Gastroesophageal sphincter (tissue), 4 donors: ENCODE measurements at places on chromosomes 6 and 20.

DNA sequence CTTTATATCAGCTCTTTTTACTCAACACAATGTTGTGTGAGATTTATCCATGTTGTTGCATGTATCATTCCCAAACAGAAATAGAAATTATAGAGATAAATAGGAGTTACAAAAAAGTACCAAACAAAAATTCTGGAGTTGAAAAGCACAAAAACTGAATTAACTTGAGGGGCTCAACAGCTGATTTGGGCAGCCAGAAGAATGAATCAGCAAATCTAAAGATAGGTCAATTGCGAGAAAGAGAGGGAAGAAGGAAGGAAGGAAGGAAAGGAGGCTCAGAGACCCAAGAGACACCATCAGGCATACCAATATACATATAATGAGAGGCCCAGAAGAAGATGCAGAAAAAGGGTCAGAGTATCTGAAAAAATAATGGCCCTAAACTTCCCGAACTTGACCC lies 98.9 kb downstream of the ATG5 start:
- ATAC-seq: no peak
- H3K27ac ChIP-seq: no peak overlapping the region

DNA sequence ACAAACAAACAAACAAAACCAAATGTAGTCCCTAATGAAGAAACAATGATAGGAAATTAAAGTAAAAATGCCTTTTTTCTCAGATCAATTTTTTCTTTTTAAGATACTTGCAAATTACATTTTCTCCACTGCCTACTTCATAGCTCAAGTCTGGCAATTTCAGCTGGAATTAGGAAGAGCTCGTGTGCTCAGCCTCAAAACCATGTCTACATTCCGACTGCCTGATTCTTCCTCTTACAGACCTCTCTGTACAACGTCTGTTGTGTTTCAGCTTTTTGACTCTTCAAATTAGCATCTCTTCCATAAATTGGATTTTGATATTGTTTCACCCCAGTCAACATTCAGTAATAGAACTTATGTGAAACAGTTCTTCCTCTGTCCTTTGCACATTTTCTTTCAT lies 9.3 kb upstream of the EDN1 start:
- H3K27me3 ChIP-seq: no peaks in the 10 kb centered on the region
- H3K4me3 ChIP-seq: no peak overlapping the region
- no peak for ATAC-seq
- no peaks in the 10 kb centered on the region for H3K36me3 ChIP-seq
- no peak overlapping the region for H3K27ac ChIP-seq
- peaks cover 3% of the 10 kb centered on the region for H3K4me1 ChIP-seq

GRCh38 chr6:15739867-15740266 lies 77.0 kb upstream of the DTNBP1 start:
- no peak for ATAC-seq
- no peak overlapping the region for H3K27ac ChIP-seq
- no peaks in the 10 kb centered on the region for H3K27me3 ChIP-seq
- no peak overlapping the region for H3K4me3 ChIP-seq

GRCh38 chr6:89610149-89610642 lies 28.4 kb downstream of the LYRM2 start:
- no peak overlapping the region for H3K4me3 ChIP-seq
- H3K4me1 ChIP-seq: no peaks in the 10 kb centered on the region
- no peaks in the 10 kb centered on the region for H3K36me3 ChIP-seq
- H3K27ac ChIP-seq: no peak overlapping the region
- no peaks in the 10 kb centered on the region for H3K27me3 ChIP-seq
- peak; percentile 65 for ATAC-seq

DNA sequence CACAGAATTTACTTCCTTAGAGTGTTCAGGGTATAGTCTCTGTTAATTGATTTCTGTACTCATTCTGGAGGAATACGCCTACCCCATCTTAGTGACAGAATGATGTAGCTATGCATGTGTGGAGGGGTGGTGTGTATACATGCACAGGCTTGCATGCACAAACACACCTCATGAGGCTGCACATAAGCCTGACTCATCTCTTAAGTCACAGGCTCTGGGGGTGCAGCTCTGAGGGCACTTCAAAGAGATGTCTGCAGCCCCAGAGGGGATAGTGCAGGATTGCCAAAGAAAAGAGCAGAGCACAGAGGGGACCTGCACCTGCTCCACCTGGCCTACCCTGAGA lies 24.6 kb downstream of the TBX18 start:
- no peaks in the 10 kb centered on the region for H3K27me3 ChIP-seq
- H3K27ac ChIP-seq: no peak overlapping the region
- H3K4me3 ChIP-seq: no peak overlapping the region

DNA sequence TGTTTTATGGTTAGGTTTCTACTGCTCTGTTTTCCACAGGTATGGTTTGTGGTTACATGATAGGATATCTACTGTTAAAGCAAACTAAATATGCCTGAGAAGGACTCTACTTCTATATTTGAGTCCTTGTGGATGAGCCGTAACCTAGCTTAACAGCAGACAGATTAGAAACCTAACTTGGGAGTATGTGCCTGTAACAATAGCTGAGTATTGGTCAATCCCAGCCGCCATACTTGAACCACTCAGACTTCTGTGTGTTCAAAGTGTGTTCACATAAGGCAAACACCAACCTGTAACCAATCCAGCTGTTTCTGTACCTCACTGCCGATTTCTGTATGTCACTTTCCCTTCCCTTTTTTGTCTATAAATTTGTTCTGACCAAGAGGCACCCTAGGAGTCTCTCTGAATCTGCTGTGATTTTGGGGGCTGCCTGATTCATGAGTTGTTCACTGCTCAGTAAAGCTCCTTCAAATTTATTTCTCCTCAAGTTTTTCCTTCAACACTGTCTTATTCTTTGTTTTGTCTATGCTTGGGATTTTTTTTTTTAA lies 37.1 kb downstream of the PHF3 start:
- no peak for ATAC-seq
- no peak overlapping the region for H3K27ac ChIP-seq
- H3K27me3 ChIP-seq: no peaks in the 10 kb centered on the region
- H3K4me3 ChIP-seq: no peak overlapping the region

DNA sequence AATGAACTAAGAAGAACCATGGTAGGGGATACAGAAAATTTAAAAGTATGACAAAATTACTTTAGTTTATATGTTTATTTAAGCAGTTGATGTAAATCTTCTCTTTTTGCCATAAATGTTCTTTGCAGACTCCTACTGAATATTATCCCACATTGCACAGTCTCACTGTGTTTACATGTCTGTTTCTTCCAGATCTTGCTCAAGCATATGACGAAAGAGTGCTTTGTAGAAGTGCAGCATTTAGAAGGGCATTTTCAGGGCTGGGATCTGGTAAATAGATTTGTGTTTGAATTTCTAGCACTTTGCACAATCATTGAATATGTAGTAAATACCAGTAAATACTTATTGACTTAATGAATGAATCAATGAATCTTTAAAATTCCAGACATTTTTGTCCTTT lies 152.0 kb upstream of the EPHA7 start:
- H3K27ac ChIP-seq: no peak overlapping the region
- no peaks in the 10 kb centered on the region for H3K27me3 ChIP-seq
- peaks cover 9% of the 10 kb centered on the region for H3K4me1 ChIP-seq
- no peak overlapping the region for H3K4me3 ChIP-seq
- no peak for ATAC-seq
- H3K36me3 ChIP-seq: no peaks in the 10 kb centered on the region

DNA sequence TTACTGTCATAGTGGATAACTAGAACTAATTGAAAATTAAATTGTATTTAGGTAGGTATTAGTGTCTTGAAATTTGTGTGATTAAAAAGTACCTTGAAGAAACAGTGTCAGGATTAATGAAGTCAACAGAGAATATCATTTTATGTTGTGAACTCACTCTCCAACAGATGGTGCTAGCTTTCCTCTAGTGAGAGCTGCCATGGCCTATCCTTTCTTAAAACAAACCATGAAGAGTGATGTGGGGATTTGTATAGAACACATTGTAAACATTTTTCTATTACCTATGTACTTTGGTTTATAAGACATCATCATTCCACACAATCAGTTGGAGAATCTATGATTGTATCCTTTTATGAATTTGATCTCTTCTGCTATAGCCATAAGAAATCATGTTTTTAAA lies 4.8 kb upstream of the SRSF12 start:
- no peak overlapping the region for H3K27ac ChIP-seq
- peak; percentile 30 for ATAC-seq
- no peaks in the 10 kb centered on the region for H3K36me3 ChIP-seq
- no peaks in the 10 kb centered on the region for H3K27me3 ChIP-seq
- H3K4me1 ChIP-seq: peaks cover 10% of the 10 kb centered on the region

DNA sequence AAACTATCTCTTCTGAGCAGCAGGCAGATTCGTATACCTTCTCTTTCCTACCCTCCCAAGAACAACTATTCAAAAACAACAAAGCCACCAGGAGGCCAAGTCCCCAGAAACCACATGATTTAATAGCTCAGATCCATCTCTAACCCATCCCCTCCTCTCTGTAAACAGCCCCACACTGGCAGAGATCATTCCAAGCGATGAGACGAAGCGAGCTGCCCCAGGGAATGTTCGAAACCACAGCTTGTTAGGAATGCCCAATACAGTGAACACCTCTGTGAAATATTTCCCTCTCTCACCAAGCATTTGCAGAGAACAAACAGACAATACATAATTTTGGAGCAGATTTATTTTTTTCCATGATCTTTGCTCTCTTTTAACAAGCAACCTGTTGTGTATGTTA lies 231.8 kb downstream of the SOD2 start:
- no peaks in the 10 kb centered on the region for H3K4me1 ChIP-seq
- no peaks in the 10 kb centered on the region for H3K36me3 ChIP-seq
- H3K27ac ChIP-seq: no peak overlapping the region
- H3K27me3 ChIP-seq: no peaks in the 10 kb centered on the region

DNA sequence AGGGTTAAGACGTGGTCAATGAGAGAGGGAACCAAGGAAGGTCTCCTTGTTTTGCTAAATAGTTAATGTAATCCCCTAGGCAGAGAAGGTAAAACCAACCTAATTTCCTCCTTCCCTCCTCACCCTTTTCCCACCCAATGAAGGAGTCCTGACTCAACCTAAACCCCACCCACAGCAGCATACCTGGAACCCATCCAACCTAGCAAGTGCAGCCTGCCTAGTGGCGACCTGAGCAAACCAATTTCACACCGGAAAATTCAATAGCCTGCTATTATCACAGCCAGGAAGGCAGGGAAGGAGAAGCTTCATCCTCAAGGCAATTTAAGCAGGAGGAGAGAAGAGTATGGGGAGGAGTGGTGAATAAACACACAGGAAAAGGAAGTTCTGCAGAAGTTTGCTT lies 46.9 kb downstream of the OSTM1 start:
- no peak overlapping the region for H3K4me3 ChIP-seq
- no peaks in the 10 kb centered on the region for H3K4me1 ChIP-seq
- no peaks in the 10 kb centered on the region for H3K27me3 ChIP-seq
- H3K36me3 ChIP-seq: no peaks in the 10 kb centered on the region

DNA sequence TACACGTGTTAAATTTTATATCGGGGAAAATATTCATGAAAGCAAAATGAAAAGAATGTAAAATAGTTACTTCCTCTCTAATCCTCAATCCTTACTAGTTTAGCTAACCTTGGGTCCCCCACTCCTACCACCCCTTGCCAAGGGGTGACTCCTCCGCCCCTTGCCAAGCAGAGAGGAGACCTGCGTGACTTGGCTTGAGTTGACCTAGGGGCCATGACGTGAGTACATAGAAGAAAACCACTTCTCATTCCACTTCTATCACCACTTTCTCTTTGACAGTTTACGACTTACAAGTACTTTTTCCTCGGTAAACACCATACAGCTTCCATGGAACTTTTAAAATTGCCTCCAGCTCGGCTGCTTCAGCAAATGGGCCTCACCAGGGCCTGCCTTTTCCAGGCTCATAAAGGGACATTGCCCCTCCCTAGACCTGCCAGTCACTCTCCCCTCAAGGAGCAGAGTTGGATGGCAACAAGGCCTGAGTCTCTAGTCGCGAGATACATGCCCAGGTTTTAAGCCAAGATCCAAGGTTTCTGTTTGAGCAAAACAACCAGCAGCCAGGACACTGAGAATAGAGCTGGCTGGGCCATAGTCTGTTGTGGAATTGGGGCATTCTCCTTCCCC lies 29.9 kb downstream of the SDCBP2 start:
- peaks cover 66% of the 10 kb centered on the region for H3K36me3 ChIP-seq
- H3K27ac ChIP-seq: no peak overlapping the region
- no peak for ATAC-seq
- no peaks in the 10 kb centered on the region for H3K4me1 ChIP-seq
- no peak overlapping the region for H3K4me3 ChIP-seq

- peak overlapping the region; percentile 36 for H3K4me3 ChIP-seq
- no peaks in the 10 kb centered on the region for H3K4me1 ChIP-seq
- H3K36me3 ChIP-seq: no peaks in the 10 kb centered on the region
Measured at GRCh38 chr20:46057856-46058598, 29.0 kb downstream of the SLC12A5 start.

DNA sequence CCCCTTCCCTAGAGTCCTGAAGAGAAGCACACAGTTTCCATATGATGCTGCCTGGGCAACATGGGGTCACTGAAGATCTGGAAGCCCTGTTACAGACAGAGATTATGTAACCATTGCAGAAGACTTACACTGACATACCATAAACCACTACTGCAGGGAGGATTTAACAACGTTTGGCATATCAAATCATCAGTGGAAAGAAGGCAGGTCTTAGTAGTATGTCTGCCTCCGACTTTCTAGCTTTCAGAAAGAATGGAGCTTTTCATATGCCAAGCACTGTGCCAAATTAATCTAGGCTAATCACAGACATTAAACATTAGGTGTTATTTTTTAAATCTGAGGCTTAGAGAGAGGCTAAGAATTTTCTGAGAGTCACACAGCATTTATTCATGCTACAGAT lies 144.3 kb downstream of the ADGRB3 start:
- H3K4me3 ChIP-seq: no peak overlapping the region
- no peak overlapping the region for H3K27ac ChIP-seq
- H3K4me1 ChIP-seq: no peaks in the 10 kb centered on the region
- no peak for ATAC-seq

- H3K4me3 ChIP-seq: no peak overlapping the region
- ATAC-seq: peak; percentile 94
- no peaks in the 10 kb centered on the region for H3K36me3 ChIP-seq
- H3K4me1 ChIP-seq: peaks cover 23% of the 10 kb centered on the region
Measured at GRCh38 chr20:47493175-47493962, 8.3 kb upstream of the NCOA3 start.

- H3K27ac ChIP-seq: peak overlapping the region; percentile 35
- H3K4me3 ChIP-seq: no peak overlapping the region
- H3K27me3 ChIP-seq: peaks cover 9% of the 10 kb centered on the region
- ATAC-seq: peak; percentile 88
- H3K4me1 ChIP-seq: no peaks in the 10 kb centered on the region
- H3K36me3 ChIP-seq: no peaks in the 10 kb centered on the region
Measured at GRCh38 chr6:137013738-137014602, 30.8 kb downstream of the IL20RA start.

GRCh38 chr6:74939721-74940620 lies 265.9 kb downstream of the COL12A1 start:
- no peak for ATAC-seq
- no peak overlapping the region for H3K27ac ChIP-seq
- H3K4me1 ChIP-seq: peaks cover 4% of the 10 kb centered on the region
- H3K36me3 ChIP-seq: no peaks in the 10 kb centered on the region
- H3K4me3 ChIP-seq: no peak overlapping the region

DNA sequence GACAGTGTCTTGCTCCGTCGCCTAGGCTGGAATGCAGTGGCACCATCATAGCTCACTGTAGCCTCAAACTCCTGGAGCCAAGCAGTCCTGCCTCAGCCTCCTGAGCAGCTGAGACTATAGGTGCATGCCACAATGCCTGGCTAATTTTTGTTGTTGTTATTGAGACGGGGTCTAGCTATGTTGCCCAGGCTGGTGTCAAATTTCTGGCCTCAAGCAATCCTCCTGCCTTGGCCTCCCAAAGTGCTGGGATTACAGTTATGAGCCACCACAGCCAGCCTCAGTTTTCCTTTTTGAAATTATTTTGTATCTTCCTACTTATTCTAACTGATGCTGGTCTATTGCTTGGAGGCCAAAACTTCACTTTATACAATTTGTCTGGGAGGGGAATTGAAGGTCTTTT lies 436.1 kb downstream of the UTRN start:
- no peak for ATAC-seq
- H3K4me3 ChIP-seq: no peak overlapping the region
- H3K27me3 ChIP-seq: no peaks in the 10 kb centered on the region
- no peak overlapping the region for H3K27ac ChIP-seq
- no peaks in the 10 kb centered on the region for H3K36me3 ChIP-seq
